Activated naive CD4-positive, alpha-beta T cell (primary cell): ENCODE measurements at places on chromosomes 7 and 10.

GRCh38 chr7:115631782-115632181 lies 398.8 kb downstream of the TFEC start:
- DNase-seq, result no peak

DNA sequence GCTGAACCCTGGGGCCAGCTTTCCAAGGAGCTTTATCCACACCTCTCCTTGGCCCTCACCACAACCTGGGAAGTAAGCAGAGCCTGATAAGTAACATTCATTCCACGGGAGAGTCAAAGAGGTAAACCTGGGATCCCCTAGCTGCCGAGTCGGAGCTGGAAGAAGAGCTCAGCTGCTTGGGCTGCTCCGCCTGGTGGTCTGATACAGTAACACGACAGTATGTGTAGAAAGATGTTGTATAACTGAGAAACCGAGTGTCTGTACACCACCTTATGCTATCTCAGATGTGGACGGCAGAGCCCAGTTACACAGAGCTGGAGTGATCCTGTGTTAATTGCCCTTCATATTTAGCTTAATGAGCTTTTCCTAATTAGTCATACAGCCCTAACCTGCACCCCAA lies 151.3 kb upstream of the KMT2E start:
- DNase-seq, result no peak

- DNase-seq, result no peak
These were observed 8.5 kb downstream of the ITPRIP start for GRCh38 chr10:104329735-104330134.

GRCh38 chr10:30383356-30383755 lies 34.3 kb upstream of the MTPAP start:
- DNase-seq, result no peak

DNA sequence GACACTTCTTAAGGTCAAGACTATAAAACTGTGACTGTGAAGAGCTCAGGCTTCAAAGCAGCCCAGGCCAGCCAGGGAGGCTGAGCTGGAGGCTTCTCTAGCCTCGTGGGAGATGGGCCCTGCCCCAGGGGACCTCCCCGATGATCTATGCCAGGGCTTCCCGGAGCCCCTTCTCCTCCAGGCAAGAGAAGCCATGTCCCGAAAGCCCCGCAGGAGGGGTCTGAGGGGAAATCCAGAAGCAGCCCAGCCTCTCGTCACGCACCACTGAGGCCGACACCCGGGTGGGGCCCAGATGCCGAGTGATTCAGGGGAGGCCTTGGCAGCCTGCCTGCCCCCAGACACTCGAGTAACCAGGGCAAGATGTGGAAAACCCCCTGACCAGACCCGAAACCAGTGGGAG lies 63.7 kb downstream of the PROSER2 start:
- DNase-seq, result no peak

DNA sequence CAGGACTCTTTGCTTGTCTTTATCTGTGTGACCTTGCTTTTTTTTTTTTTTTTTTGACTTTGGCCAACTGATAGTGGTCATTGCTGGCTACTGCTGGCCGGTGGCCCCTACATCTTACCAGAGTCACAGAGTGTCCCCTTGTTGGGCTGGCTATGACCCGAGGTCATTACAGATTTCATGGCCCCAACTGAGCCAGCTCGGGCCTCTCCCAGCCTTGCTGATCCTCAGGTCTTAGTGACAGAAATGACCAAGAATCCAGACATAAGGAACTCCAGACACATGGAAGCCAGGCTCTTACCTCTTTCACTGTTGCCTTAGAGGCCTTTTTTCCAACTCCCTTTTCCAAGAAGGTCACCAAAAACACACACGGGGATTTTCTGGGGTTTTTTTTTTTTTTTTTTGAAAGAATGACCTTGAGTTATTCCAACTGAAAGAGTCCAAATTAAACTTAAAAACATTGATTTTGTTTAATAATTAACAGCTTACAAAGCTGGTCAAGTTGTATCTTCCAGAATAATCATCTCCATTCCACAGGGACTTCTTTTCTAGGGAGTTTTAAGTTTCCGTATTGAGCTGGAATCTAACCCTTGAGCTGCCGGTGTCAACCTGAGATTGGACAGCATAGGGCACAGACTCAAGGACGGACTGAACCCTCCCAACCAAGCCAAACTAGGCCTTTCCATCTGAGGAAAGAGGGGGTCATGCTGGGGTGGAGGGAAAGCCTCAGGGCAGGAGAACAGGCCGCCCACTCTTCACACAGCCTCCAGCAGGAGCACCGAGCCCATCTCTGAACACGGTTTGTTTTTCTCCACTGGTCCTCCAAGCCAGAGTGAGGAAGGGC lies 43.8 kb downstream of the PIK3AP1 start:
- DNase-seq, result no peak

GRCh38 chr7:154869436-154869835 lies 133.5 kb downstream of the PAXIP1 start:
- DNase-seq, result no peak

- no peak for DNase-seq
These were observed at the start of gene PTPRZ1 for GRCh38 chr7:121872831-121873288. Gene PTPRZ1 (plus strand): TSS chr7:121873161. CDS start chr7:121873500, 339 bp downstream.

GRCh38 chr7:13724977-13725566 lies 264.4 kb downstream of the ETV1 start:
- DNase-seq, result no peak
